ENCODE measurements at places on chromosomes 1 and 21.

DNA sequence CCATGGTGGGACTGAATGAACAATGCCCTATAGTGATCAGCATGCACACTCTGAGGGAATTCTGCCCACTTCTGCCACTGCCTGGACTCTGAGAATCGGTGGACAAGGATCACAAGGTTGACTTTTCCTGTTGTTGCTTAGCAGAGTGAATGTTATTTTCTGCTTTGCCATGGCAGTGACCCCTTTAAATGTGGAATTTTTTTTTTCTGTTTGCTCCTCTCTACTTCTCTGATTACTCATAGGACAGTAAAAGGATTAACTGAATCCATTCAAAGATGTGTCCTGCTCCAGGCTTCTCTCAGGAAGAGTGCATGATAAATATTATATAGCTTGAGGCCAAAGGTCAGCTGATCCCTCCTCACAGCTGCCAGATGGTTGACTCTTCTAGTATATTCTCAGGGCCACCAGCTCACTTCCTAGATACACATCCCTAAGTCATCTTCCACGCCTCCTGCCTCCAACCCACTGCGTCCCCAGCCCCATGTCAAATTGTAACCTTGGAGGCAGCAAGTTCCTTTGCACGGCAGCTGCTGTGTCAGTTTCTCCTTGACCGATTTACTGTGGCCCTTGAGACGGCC, 74.0 kb upstream of the RALGPS2 start:
- DNase-seq = no peak

GRCh38 chr1:45840704-45841103, 37.3 kb downstream of the MAST2 start:
- DNase-seq = no peak

DNA sequence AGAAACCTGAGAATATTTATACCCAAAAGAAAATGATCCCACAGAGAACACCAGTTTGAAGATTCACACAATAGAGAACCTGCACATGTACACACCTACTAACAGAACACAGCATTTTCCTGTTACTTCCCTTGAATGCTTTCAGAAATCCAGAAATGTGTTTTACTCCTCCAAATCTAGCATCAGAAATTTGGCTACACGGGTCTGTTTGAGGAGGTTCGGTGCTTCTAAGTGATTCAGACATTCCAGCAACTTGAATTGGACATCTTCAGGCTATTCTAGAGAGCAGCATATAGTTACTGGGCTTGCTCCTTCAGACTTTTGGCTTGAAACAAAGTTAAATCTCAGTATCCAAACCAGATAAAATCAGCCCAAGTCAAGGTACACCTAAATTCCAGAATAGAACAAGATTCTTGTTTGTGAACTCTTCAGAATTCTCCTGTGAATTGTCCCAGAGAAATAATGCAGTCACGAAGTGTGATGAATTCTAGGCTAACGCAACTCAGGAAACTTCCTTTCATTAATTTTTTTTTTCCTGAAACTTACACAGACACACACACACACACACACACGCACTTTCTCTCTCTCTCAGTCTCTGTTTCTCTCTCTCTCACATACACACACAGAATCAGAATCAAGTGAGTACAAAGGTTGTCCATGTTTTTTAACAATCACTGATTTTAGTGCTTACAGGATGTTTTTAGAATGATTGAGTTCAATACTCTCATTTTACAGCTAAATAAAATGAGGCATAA, 278.4 kb upstream of the SNX7 start:
- no peak for DNase-seq

- no peak for DNase-seq
Observed at GRCh38 chr1:55559161-55559611, 344.0 kb upstream of the USP24 start.

DNA sequence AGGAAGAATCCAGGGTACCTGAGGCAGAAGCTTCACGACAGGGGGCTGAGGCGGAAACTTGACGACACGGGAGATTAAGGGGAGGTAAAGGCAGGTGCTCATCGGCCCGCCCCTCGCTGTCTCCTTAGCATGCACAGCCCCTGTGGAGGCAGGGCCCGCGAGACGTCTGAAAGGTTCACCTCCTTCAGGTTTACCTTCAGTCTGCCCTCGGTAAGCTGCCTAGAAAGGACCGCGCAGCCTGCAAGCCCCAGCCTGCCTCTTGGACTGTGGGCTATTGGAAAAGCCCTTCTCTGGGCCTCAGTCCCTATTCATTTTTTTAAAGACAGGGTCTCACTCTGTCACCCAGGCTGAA, 28.5 kb downstream of the KNCN start:
- no peak for DNase-seq

DNA sequence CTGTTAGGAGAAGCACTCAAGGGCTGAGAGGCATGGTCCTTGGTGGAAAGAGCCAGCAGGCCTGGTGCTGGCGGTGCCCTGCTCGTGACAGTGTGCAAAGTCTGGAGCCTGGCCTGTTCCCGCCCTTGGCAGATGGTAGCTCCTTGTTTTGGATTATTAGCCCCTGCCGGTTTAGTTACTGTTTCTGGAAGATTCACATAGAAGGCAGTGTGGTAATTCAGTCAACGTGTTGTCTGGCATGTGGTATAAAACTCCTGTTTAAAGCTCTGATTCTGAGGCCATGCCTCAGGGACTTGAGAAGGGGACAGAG, 6.8 kb downstream of the PKNOX1 start:
- DNase-seq = no peak

- no peak for DNase-seq
Observed at GRCh38 chr1:160674415-160674814, 27.6 kb upstream of the SLAMF1 start.

GRCh38 chr1:69976896-69977295, 228.5 kb downstream of the LRRC40 start:
- DNase-seq = no peak

DNA sequence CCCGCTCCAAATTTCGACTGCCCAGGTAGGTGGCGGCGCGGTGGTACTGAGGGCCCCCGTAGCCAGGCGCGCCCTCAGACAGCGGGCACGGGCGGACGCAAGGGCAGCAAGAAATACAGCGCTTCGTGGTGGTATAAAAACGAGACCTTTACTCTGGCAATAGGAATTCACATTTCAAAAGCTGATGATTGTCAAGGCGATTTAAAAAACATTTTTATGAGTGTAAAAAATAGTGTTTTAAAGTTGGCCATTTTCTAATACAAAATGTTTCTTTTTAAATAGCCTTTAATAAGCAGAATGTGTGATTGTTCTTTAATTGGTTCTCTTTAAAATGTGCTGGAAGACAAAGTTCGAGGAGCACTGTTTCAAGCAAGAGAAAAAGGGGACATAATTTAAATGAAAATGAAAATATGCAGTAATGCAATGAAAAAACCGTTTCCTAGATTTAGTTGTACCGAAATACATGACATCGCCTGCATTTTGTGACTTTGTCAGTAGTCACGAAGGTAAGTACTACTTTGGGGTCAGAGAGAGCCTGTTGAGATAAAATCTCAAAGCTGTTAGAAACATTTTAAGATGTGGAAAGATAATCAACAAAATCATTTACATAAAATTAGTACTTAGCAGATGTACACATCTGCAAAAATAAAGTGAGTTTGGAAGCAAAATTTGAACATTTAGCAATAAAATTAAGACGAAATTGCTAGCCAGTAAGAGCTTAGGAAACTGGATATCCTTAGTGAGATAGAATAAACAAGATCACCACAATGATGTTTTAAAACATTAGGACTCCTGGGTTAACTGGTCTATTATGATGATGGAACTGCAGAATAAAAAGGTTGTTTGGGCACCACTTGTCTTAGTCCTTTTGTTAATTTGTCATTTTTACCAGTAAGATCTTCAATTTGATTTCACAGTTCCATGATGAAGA, 1.1 kb upstream of the PSMG1 start:
- DNase-seq = no peak

DNA sequence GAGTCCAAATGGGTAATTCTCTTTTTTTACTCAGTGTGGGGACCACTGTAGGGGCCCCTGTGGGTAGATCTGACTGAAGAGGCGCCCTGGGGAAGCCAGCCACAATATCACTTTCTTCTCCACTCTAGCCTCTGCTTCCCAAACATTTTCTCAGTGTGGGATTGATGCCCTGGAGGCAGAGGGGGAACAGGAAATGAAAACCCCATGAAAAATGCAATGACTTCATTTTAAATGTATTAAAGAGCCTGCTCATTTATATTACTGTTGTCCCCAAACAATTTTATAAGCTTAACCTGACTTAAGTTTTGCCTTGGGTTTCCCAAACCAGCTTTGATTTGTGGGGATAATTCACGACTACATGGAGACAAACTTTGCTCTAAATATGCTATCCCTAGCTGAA, 181.9 kb downstream of the C1orf94 start:
- DNase-seq = no peak

- DNase-seq = no peak
Observed at GRCh38 chr1:39411526-39412478, 79.6 kb upstream of the BMP8A start.

GRCh38 chr1:159977364-159978106, 23.5 kb upstream of the SLAMF9 start:
- DNase-seq = no peak

- DNase-seq = no peak
Observed at GRCh38 chr21:43913928-43914327, 48.9 kb downstream of the AGPAT3 start.

DNA sequence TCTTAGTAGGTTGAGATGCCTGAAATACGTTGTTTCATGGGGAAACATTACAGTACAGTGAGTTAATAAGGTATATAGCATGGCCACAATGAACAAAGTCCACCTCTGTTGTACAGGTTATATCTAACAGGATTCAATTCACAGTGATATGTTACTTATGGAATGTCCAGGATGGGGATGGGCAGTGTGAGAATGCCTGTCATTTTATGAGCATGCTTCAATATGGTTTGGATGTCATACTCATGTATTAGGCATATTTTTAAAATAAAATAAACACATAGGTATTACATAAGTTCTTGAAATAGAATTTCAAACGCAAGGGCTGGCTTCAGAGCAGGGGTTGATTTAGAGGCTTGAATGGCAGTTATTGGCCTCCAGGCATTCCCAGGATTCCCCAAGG, 6.1 kb upstream of the PHLDA3 start:
- DNase-seq = no peak

DNA sequence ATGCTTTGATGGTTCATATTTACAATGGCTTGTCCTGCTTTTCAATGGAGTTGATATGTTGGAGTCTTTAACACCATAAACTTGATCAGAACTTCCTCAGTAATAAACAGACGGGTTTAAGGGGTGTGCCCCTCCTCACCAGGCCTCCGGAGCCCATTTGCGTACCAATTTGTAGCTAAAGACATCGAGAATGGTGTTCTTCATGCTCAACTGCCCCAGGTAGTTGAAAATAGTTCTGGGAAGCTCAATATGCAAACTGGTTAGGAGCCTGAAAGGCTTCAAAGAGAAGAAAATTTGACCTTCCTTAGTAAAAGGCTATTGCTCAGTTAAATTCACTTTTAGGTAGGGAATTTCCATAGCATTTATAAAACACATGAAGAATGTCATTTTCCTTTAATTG, 68.1 kb upstream of the RRP15 start:
- DNase-seq = no peak

GRCh38 chr1:45001011-45001481, 10.1 kb downstream of the HECTD3 start:
- DNase-seq = no peak

DNA sequence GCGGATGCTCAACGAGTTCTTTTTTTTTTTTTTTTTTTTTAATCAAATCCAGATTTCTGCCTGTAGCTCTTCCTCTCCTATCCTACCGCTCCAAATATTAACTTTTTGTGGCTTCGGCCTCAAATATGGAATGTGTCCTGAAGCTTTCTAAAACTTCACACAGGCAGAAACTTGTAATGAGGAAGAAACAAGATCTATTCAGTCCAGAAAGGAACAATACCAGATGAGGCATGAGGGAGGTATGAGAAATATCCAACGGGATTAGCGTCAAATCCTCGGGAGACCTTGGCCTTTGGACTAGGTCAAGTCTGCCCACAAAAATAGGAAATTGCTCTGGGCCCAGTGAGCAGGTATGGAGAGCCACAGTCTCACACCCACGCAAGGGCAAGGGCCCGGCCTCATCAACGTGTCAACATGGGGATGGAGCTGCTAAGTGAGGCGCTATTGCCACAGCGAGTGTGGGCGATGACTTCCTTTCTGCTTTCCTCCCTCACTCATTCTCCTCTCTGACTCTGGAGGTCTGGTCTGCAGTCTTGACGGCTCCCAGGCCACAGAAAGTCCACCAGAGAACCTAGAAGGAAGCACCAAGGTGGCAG, 66.6 kb downstream of the BCAR3 start:
- no peak for DNase-seq

GRCh38 chr1:12124693-12125421, 41.9 kb upstream of the TNFRSF1B start:
- peak; percentile 58 for DNase-seq

GRCh38 chr1:16073490-16074119, at the start of gene FAM131C:
Gene FAM131C (minus strand): TSS chr1:16073651. CDS start chr1:16073442, 209 bp downstream.
- no peak for DNase-seq

DNA sequence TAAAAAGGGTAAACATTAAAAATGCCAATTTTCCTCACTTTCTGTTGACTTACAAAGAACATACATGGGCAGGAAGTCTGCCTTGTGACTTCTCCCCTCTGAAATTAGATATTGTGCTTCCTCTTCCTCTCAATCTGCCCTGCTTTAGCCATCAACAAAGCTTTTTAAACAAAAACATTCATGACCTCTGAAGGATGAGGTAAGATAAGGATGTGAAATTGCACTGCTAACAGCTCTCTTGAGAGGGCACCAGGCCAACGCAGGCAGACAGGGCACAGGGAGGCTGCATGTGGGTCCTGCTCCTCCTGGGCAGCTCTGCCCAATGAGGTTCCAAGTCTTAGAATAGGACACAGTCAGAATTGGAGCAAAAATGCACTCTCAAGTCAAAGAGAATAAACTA, 62.1 kb downstream of the DEGS1 start:
- DNase-seq = no peak

- no peak for DNase-seq
Observed at GRCh38 chr1:190476321-190476720, 1.3 kb downstream of the BRINP3 start.

- DNase-seq = no peak
Observed at GRCh38 chr1:117843791-117844190, 85.6 kb downstream of the GDAP2 start.

GRCh38 chr1:205933671-205934618, 9.3 kb downstream of the SLC26A9 start:
- DNase-seq = no peak

GRCh38 chr1:59574085-59574484, 240.7 kb upstream of the HOOK1 start:
- DNase-seq = no peak

DNA sequence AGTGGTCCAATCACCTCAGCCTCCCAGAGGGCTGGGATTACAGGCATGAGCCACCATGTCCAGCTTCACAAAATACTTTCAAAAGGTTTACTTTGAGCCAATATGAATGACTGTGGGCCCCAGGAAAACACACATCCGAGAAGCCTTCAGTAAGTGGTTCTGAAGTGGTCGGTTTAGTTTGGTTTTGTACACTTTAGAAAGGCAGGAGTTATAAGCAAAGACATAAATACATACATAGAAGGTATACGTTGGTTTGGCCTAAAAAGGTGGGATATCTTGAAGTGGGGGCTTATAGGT, 3.2 kb upstream of the MIB2 start:
- no peak for DNase-seq

- no peak for DNase-seq
Observed at GRCh38 chr1:36520771-36521420, 38.2 kb upstream of the CSF3R start.
